GM23248 (cell line): ENCODE measurements at places on chromosomes 2 and 18.

DNA sequence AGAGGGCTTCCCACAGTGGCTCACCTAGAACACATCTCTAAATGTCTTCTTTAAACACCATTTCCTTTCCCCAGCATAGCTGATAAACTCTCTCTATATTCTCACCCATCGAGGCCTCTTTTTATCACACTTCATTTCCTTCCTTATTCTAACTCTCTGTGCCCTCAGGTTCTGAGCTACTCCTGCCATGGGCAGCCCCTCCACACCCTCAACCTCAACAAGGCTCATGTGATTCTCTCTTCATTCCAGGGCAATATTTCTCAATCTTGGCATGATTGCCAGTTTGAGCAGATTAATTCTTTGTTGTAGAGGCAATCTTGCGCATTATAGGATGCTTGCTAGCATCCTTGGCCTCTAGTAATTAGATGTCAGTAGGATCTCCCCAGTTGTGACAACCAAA lies 999.1 kb downstream of the TSN start:
- DNase-seq: no peak

DNA sequence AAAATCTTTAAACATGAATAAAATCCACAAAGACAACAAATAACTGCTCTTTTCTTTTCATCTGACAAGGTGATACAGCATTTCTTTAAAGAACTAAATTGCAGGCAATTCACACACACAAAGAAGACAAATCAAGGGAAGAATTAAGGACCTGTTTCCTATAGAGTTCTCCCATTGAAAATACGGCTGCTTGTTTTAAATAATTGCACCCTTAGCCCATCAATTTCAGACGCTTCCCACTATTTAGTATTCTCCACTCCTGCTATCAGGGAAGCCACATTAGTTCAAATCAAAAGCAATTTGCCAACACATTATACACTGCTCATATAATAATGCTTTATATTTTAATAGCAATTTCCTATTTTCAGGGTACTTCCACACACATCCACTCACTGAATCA lies 11.3 kb downstream of the CMPK2 start:
- DNase-seq: no peak

- peak; percentile 32 for DNase-seq
Observed at GRCh38 chr2:72919414-72920317, 2.3 kb downstream of the EMX1 start.

GRCh38 chr18:31185186-31185950 lies 22.7 kb upstream of the DSC1 start:
- no peak for DNase-seq

DNA sequence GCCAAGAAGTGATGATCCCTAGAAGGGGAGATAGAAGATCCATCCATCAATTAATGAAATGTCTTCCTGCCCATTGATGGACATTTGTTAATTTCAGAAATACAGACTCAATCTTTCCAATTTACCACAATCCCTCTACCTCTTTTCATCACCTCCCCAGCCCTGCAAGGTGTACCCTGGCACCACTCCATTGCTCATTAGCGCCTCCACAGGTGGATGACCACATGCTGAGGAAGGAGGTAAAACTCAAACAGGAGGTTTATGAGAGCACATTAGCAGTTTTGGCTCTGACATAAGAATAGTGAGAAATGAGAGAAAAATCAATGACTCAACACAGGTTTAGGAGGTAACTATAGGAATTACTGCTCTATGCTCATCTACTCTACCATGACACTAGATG lies 208.0 kb downstream of the C1D start:
- no peak for DNase-seq
